ENCODE measurements at places on chromosomes 12 and 14.

- DNase-seq, result no peak
Observed at GRCh38 chr12:1936406-1937320, 18.2 kb upstream of the CACNA2D4 start.

DNA sequence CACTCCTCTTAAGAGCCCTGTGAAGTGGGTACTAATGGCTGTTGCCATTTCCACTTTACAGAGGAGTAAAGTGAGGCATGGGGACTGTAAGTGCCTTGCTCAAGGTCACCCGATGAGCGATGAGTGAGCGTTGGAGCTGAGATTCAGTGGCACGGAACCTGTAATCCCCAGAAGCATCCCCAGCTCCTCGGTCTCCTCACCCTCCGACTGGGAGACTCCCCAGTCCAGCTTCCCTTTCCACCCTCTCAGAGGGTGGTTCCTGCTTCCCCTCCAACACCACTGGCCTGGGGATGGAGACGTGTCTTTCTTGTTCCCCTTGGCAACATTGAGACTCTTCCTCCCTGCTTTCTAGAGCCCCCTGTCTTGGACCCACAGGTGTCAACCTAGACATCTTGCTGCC is 32.6 kb downstream of the TMEM63C start:
- no peak for DNase-seq

DNA sequence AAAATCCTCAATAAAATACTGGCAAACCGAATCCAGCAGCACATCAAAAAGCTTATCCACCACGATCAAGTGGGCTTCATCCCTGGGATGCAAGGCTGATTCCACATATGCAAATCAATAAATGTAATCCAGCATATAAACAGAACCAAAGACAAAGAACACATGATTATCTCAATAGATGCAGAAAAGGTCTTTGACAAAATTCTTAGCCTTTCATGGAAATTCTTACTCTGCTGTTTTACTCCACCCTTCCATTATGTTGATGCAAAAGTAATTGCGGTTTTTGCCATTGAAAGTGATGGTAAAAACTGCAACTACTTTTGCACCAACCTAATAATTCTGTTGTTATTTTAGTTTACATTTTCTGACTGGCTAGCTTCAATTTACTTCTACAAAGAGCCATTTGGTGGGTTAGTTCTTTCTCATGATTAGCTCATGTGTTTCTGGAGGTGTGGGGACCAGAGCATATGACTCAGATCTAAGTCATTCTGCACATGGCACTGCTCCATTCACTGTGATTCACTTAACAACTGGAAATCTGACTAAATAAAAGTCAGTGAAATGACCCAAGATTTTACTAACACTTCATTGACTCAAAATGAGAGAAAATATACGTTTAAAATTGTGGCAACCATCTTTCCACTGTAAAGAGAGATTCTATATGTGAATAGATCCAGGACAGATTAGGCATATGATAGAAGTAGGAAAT is 99.9 kb downstream of the TMTC3 start:
- no peak for DNase-seq

- no peak for DNase-seq
Observed at GRCh38 chr14:30621354-30621939, 672 bp upstream of the SCFD1 start.

- peak; percentile 52 for DNase-seq
Observed at GRCh38 chr14:99415496-99416281, 65.0 kb downstream of the SETD3 start.

DNA sequence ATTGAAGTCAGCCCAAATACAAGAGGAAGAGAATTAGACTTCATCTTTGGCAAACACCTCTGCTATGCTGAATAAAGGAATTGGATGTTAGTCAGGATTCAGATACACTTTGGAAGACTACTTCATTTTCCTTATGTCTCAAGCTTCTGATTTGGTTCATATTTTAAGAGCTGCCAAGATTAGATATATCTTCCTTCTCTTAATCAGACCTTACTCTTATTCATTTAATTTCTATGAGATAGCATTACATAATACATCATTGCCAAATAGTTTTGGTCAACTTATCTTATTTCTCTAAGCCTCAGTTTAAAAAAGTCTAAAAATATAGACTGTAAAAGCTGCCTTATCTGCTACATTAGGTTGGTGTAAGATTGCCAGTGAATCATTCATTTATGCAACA is 330.6 kb upstream of the NAV3 start:
- DNase-seq, result no peak

DNA sequence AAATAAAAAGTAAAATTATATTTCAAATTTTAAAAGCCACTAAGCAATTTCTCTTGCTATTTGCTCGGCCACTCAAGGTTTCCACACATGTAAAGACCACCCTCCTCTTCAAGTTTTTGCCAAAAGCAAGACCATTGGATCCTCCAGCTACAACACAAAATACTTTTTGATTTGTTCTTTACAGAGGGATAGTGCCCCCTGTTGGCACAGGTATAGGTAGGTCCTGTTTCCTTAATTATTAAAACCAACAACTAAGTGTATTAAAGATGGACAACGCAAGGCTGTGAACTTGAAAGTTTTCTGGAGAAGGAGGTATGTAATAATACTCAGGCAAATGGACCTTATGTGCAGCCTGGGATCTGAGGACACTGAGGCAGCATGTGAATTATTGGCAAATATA is 23.8 kb downstream of the ATP6V1D start:
- DNase-seq, result no peak

- no peak for DNase-seq
Observed at GRCh38 chr14:101783260-101784016, 21.9 kb downstream of the PPP2R5C start.

DNA sequence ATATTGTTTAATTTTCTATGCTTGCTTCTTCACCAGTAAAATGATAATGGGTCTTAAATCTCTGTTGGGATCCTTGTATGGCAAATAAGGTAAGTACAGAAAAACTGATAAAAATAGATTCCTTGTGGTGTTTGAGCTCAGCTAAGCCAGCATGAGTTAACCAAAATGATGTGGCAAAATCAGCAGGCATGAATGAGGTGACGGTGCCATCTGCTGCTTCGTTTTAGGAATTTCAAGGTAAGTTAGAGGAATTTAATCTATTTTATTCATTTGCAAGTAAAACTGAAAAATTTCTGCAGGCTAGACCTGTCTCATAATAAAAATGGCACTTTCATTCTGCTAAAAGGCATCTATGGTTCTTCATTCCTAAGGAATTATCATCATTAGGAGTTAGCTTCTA is 10.0 kb upstream of the CLEC7A start:
- DNase-seq, result peak; percentile 42

DNA sequence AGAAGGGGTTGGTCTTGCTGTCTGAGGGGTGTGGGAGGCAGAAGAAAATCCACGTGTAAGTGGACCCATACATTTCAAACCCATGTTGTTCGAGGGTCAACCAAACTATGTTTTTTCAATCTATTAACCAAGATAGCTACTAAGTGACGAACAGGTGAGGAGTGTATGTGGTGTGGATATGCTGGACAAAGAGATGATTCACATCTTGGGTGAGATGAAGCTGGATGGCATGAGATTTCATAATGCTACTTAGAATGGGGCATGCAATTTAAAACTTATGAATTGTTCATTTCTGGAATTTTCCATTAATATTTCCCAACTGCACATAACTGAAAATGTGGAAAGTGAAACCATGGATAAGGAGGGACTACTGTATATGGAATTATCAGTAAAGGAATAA is 17.9 kb upstream of the KTN1 start:
- no peak for DNase-seq

- no peak for DNase-seq
Observed at GRCh38 chr12:56101045-56101444, 3.3 kb upstream of the PA2G4 start.

- no peak for DNase-seq
Observed at GRCh38 chr12:59847127-59847526, 251.3 kb downstream of the SLC16A7 start.

DNA sequence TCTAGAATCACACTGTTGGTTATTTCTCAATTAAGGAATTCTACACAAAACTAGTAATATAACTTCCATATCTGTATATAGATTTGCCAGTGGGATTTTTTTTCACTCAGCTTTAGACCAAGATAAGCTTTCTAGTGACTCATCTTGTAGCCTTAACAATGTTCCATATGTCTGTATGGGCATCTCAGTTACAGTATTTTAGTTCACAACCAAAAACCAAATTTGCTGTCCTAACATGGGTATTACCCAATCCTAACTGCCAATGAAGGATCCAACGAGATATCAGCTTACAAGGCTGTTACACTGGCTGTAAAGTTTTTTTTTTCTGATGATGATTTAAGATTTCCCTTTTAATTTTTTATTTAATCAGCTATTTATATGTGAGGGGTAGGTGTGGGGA is 31.5 kb upstream of the KRR1 start:
- no peak for DNase-seq

DNA sequence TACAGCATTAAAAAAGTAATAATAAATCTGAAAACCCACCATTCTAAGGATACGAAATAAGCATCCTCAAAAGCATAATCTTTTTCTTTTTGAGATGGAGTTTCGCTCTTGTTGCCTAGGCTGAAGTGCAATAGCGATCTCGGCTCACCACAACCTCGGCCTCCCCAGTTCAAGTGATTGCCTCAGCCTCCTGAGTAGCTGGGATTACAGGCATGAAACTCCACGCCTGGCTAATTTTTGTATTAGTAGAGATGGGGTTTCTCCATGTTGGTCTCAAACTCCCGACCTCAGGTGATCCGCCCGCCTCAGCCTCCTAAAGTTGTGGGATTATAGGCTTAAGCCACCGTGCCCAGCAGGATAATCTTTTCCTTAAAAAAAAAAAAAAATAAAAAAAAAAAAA is 4.3 kb downstream of the CCNT1 start:
- no peak for DNase-seq

GRCh38 chr14:77580964-77581505 is 35.4 kb downstream of the SPTLC2 start:
- DNase-seq, result no peak

- no peak for DNase-seq
Observed at GRCh38 chr14:51929166-51929565, 60.2 kb upstream of the RTRAF start.

- no peak for DNase-seq
Observed at GRCh38 chr12:11500861-11501230, 105.5 kb upstream of the PRB2 start.

DNA sequence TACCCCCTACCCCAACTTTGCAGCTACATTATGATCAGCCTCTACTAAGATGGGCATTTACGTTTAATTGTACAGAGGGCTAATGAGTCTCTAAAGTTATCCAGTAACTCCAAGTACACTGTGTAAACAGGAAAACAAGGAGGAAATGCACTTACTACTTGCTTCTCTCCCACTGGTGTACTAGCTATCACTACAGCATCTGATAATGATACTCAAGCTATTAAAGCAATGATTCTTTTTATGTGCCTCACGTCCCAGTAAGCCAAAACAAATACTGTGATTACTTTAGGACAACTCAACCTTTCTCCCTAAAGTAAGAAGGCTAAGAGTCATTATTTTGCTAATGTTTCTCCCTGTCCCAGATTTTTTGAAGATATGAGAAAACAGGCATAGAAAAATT is 128.6 kb upstream of the CCDC175 start:
- DNase-seq, result no peak

- DNase-seq, result peak; percentile 63
Observed at GRCh38 chr14:73771848-73772638, 57.9 kb upstream of the PNMA1 start.

DNA sequence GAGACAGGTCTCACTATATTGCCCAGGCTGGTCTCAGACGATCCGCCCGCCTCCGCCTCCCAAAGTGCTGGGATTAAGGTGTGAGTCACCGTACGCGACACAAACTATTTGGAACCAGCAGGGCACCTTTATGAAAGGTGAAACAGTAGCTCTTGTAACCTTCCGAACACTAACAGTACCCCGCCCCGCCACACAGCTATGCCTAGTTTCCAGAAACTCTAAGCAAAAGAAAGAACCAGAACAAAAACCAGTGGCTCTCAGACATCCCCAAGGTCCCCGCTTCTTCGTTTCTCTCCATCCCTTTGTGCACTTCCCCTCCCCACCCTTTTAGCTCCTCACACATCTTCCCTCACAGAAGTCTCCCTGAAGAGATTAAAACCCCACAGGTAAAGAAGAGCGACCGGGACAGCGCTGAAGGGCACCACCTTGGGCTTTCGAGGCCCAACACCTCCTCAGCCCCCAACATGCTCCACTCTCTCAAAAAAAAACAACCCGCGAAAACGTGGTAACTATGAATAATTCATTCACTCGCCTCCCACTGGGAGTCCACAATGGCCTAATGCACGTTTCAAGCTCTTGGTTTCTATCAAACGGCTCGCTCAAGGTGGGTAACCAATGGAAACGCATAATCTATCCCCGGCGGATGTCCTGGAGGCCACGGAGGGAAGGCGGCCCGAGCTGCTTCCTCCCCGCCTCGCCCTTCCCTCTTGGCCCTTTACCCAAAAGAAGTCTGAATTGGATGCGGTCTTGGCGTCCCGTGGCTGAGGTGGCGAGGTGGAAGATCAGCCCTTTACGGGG is 877 bp downstream of the BAG5 start:
- no peak for DNase-seq

DNA sequence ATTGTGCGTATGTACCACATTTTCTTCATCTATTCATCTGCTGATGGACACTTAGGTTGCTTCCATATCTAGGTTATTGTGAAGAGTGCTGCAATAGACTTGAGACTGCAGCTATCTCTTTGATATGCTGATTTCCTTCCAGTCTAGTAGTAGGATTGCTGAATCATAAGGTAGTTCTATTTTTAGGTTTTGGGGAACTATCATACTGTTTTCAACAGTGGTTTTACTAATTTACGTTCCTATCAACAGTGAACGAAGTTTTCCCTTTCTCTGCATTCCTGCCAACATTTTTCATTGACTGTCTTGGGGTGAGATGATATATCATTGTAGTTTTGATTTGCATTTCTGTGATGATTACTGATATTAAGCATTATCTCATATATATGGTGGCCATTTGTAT is 482.2 kb downstream of the SLC16A7 start:
- no peak for DNase-seq

DNA sequence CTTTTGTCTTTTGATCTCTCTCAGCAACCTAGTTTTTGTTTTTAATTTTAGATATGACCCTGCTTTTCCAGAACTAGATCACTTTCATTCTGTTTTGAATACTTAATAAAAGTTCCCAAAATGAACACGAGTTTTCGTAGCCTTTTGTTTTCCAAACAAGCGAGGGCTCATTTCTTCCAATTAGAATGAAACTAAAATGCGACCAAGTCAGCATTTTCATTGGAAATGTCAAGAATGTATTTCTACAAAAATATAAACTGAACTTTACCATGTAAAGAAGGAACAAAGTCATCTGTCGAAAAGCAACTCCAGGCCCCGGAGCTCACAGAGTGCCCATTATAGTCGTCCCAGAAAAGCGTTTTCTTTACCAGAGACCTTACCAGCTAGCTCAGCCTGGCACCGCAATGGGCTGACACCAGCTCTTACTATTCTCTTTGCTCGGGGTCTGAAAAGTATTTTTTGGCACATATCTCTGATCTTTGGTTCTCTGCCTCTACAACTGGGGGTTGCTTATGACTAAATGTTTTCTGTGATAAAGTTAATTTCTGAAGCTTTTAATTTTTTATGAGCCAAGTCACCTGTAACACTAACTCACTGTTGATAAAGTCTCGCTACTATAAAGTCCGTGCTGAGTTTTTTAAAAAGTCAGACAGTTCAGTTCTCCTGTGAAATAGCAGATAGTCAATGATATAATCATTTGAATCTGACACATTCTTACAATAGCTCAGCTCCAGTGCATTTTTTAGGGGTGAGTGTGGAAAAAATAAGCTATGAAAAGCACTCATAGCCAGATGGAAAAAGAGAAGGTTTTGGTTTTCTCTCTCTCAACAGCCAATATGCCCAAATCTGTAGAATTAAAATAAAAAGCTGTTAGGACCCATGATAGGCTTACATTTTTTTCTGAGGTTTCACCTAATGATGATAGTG is 43.4 kb downstream of the SAMD4A start:
- no peak for DNase-seq

- DNase-seq, result no peak
Observed at GRCh38 chr14:35254736-35255135, 37.4 kb upstream of the PSMA6 start.

Data from WTC11 (cell line).